ENCODE measurements at places on chromosomes 7 and 10.

GRCh38 chr10:4883079-4883739, 57.2 kb downstream of the AKR1E2 start:
- no peak for DNase-seq

- no peak for DNase-seq
Measured at GRCh38 chr10:95513941-95514392, 47.2 kb downstream of the SORBS1 start.

DNA sequence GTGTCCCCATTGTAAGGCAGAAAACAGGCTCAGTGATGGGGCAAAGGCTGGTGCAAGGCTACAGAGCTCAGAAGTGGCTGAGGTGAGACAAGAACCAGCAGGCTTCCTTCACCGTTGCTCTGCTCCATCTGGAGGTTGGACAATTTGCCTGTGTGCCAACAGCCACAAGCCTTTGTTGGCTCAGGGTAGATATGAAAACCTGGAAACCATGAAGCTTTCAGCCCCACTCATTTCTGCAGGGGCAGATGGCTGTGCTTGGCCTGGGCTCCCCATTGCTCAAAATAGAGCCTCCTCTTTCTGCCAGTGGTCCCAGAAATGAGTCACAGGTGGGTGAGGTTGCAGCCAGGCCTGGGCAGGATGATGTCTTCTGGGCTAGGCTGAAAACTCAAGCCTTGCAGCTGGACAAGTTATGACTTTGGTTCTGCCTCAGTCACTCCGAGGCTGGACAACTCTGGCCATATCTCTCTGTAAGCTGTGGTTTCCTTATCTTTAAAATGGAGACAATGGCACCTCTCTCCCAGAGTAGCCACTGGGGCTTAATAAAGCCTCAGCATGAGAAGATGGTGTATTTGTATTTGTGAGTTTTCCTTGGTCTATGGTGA, 12.2 kb upstream of the ZNF273 start:
- no peak for DNase-seq

- no peak for DNase-seq
Measured at GRCh38 chr10:97548828-97549455, 23.6 kb upstream of the ANKRD2 start.

GRCh38 chr10:124477614-124478363, 16.2 kb downstream of the LHPP start:
- DNase-seq, result no peak

- peak; percentile 88 for DNase-seq
Measured at GRCh38 chr7:25389489-25390106, 161.3 kb upstream of the NPVF start.

DNA sequence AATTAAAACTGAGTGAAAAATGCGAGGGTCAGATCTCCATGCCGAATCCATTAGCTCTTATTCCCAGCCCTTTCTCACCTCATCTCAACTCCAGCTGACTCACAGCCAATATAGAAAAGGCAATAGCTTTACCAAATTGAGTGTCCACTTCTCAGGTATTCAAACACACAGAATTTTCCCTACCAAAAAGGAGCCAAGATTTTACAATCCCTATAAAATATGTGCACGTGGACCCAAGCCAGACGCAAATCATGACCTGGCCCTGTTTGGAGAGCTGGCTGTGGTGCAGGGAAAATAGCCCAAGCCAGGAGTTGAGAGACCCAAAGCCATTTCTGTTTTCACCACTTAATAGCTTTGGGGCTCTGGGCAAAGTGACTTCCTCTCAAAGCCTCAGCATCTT, 379.7 kb upstream of the AUTS2 start:
- no peak for DNase-seq

DNA sequence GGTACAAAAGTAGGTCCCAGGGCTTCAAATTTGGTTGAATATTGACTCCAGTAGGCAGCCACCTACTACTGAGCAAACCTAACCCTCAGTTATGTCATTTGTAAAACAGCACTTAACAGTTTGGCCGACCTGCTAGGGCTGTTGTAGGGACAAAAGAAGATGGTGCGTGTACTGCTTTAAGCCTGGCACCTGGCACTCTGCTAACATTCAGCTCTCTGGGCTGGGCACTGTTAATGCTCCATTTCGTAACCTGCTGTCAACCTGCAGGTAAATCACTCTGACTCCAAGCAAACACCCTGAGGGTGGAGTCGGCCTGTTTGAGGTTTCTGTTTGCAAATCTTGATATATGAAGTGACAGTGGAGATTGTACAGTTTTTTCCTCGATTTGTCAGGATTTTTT, 7.2 kb downstream of the ZKSCAN1 start:
- no peak for DNase-seq

DNA sequence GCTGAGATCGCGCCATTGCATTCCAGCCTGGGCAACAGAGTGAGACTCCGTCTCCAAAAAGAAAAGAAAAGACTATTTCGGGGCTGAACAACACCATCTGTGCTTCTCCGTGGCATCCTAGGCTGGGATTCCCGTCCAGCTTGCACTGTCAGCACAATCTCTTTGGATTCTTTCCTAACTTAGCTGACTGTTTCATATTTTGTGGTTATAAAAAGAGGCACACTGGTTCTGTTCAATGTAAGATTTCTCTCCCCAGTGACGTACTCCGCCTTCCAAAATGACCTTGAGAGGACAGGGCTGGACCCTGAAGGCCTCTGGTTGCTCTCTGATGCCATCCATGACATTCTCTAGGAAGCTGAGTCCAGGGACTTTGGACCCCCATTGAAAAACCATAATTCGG, 8.8 kb downstream of the ZNHIT1 start:
- no peak for DNase-seq

- no peak for DNase-seq
Measured at GRCh38 chr7:51705701-51706100, 389.1 kb upstream of the COBL start.

All from NCI-H1694 (cell line).